Kasumi-1 (cell line): ENCODE measurements at places on chromosomes 13 and 19.
A peak's percentile ranks its signal among the peaks of the same experiment; 100 is the strongest.

DNA sequence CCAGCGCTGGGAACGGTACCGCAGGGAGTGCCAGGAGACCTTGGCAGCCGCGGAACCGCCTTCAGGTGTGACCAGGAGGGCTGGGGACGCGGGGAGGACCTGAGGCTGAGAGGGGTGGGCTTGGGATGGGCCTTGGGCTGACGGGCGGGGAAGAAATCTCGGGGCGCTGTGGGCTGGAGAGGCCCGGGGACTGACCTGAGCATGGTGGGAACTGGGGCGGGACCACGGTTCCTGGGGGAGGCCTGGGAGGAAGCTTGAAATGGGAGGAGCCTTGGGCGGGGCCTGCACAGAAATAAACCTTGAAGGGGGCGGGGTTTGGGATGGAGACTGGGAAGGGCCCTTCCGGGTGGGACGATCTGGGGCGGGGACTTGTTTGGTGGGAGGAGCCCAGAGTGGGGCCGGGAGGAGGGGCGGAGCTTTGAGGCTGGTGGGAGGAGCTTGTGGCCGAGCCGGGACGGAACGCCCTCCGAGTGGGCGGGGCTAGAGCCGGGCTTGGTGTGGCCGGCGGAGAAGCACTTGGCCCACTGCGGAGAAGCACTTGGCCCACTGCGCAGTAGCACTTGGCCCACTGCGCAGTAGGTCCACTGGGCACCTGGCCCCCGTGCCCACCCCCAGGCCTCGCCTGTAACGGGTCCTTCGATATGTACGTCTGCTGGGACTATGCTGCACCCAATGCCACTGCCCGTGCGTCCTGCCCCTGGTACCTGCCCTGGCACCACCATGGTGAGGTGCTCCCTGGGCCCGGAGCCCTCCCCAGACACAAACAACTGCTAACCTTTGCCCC, 2.8 kb downstream of the GIPR start:
- peak; percentile 71 for DNase-seq

- no peak for DNase-seq
Measured at GRCh38 chr19:29971648-29972047, 29.6 kb downstream of the URI1 start.

GRCh38 chr19:48645620-48646000, 377 bp downstream of the CA11 start:
- no peak for DNase-seq

DNA sequence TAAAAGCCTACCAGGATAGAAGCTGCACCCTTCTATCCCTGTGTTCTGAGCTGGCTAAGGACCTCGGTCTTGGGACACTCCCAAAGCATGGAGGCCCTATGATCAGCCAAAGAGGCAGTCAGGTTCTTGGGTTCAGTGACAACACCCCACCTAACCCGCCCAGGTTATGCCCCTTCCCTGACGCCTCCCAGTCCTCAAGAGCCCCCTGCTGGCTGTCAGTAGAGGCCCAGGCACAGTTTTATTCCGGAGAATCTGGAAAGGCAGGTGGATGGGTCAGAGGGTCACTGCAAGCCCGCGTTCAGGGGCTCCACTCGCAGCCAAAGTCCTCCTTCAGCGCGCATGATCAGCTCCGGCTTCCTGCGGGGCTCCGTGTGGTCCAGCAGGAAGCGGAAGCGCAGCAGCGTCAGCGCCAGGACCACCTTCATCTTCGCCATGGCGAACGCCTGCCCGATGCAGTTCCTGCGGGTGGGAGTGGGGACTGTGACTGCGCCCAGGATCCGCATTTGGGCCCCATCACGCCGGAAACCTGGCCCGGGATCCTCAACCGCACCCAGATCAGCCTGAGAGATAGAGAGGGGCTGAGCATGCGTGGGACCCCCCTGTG, 22.3 kb downstream of the OR10H3 start:
- no peak for DNase-seq

DNA sequence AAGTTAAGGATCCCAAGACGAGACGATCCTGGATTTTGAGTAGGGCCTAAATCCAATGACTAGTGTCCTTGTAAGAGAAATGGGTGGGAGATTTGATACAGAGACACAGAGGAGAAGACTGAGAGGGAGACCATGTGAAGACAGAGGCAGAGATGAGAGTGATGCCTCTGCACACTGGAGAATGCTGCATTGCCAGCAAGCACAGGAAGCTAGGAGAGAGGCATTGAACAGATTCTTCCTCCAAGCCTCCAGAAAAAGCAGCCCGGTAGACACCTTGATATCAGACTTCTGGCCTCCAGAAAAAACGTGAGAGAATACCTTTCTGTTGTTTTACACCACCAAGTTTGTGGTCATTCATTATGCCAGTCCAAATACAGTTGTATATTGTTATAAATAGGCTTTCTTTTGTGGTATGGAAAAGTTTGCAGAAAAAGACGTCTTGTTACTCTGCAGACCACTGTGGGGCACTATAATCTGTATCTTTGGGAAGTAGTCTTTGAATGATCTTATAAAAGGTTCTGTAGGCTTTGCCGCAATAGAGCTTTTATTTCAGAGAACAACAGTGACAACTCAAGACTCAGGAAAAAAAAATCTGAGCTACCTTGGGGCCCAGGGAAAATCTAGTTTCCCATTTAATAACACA, 17.9 kb upstream of the RFC3 start:
- peak; percentile 24 for DNase-seq

GRCh38 chr19:46326608-46327007, 20.3 kb upstream of the PPP5C start:
- DNase-seq, result no peak

DNA sequence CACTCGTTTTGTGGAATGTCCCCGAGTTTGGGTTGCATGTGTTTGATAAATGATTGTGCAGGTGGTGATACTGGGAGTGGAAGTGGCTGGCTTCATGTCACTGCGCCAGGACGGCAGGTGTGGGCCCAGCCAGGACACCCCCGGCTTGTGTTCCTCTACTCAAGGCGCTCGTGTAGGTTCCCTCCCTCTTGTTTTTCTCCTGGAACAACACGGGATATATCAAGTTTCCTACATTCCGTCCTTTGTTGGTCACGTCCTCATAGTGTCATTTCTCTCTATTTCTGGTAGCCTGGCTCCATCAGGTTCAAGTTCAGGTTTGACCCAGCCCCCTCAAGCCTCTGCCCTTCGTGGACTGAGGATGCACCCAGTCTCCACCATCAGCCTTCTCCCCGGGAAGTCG, 16.3 kb downstream of the IL17D start:
- no peak for DNase-seq

GRCh38 chr19:21505459-21506451, at the start of gene ZNF429:
Gene ZNF429 (plus strand): TSS chr19:21505602. CDS start chr19:21505772, 170 bp downstream.
- peak; percentile 97 for DNase-seq

- peak; percentile 79 for DNase-seq
Measured at GRCh38 chr19:10270616-10271394, at the start of gene ICAM1. Gene ICAM1 (plus strand): TSS chr19:10271120. CDS start chr19:10271160, 40 bp downstream.

DNA sequence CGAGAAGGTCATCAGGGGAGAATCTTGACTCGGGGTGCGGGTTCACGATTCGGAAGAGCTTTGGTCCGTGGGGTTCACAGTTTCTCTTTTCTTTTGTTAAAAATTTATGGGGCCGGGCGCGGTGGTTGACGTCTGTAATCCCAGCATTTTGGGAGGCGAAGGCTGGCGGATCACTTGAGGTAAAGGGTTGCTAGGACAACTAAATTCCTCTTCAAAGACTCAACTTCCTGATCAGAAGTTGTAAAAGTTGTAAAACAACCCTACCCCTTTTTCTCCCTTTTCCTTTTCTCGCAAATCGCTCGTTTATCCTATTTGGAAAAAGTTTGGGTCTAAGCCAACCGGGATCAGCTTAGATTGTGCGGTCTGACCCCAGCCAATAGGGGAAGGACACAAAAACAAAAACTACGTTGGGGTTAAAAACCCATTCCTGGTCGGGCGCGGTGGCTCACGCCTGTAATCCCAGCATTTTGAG, 673 bp downstream of the ZNF486 start:
- DNase-seq, result no peak

DNA sequence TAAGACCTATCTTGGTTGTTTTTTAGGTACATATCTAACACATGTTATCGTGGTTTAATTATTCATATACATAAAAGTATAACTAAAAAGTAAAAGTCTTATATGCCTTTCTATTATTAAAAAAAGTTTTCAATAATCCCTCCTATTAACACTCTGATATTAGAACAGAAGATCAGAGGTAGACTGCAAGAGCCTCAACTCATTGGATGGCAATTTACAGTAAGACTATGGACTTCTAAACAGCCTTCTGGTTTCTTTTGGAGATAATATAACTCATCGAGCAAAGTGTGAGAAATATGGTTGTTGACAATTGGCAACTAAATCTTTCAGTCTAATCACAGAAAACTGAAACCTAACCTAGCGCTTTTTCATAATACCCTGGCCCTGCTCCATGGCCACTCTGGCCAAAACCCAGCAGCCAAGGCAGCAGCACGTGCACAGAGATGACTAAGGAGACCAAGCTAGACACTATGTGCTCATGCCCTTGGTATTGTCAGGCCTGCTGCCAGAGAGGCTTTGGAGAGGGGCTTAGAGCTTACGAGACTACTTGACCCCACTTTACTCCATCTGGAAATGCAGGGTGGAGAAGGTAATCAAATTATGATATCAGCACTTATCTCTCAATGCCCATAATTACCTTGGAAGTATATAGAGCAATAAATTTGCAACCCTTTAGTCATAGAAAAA, 40.6 kb upstream of the EEF1AKMT1 start:
- DNase-seq, result no peak

DNA sequence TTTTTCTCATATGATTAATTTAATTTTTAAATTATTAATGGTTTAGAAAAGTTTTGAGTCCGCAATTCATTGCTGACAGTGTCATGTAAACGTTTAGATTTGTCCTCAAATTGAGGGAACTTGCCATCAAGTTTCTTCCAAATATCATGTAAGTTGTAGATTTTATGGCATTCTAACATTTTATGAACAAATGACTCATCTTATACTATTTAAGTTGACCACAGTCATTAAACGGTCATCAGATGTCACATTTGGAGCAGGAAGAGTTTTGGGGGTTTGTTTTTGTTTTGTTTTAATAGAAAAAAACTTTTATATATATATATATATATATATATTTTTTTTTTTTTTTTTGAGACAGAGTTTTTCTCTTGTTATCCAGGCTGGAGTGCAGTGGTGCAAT, 4.3 kb downstream of the ZNF114 start:
- no peak for DNase-seq

DNA sequence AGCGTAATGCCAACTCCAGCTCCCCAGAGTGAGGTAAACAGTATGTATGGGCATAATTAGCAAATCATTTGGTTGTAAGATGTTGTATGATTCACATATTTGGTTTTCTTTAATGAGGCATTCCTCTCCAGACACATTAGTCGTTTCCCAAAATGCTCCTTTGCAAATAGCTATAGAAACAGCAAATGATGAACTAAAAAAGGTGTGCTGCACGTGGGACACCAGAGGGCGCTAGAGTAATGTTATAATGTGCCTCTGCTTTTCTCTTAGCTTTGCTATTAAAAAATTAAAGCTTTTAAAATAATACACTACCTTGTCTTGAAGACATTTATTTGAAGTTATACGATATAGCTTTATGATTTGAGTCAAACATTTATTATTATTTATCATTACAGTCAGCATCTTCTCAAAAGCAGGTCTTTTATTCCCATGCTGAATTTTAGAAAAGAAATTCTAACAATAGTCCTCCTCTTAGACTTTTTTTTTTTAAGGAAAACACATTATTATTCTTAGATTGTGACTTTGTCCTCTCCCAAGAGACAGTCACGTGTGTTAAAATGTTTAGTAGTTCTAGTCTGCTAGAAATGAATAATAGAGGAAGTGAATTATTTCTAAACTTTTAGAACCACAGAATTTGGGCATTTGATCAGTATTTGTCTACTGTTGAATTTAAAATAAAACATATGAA, 121.6 kb upstream of the FRY start:
- DNase-seq, result peak; percentile 23

DNA sequence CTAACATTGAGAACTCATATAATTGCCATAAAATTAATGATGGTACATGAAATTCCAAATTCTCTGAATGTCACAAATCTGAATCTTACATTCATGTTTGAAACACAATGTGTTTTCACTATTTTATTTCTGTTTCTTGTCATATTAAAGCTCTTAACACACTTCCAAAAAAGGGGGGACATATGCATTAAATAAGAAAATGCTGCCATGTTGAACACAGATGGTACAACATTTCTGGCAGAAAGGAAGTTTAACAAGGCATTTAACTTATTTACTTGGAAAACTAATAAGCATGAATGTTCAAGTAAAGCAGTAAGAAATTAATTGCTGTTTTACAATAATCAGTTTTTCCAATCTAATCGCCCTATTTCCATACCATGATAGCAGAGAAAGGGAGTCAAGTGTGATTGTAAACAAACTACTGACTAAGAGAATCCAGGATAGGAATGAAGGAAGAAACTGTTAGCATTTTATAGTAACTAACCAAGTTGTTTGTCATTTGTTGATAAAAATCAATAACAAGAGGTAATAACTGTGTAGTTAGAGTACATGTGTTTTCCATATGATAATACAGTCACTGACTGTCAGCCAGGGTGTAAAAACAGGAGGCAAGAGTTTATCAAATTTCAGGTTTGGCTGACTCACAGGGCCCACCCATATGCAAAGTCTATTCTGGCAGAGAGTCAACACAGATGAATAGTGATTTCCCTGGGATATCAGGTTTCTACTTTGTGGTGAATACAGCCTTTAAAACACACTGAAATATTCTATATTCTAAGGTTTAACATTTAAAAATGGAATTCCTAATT, 5.7 kb upstream of the FOXO1 start:
- DNase-seq, result no peak

DNA sequence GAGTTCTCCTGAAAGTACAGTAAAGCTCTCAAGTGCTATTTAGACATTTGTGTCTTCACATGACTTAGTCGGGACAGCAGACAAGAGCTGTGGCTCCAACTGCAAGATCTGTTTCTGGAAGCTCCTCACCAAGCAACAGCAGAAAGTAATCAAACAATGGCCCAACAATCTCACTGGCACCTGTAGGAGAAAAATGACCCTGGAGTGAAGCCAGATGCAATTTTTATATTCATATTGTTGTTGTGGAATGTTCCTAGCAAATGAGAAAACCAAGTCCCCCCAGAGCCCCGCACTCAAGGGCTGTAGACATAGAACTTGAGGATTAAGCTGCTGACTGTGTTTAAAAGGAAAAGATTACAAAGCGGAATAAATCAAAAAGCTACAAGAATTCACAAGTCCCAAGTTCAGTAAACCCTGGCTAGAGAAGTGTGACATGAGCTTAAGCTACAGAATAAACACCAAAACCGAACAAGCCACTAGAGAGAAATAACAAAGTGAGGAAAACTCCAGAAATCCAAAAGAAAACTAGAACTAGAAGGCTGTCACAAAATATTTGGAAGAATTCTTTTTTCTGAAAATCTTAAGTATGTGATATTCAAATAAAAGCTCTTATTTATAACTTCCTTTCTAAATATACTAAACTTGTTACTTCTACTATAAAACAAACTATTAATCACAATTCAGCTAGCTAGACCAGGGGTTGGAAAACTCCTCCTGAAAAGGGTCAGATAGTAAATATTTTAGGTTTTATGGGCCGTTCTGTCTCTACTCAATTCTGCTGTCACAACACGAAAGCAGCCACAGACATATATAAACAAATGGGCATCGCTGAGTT, 454.5 kb downstream of the SUCLA2 start:
- no peak for DNase-seq

- DNase-seq, result no peak
Measured at GRCh38 chr13:111031531-111031961, 83.6 kb upstream of the ARHGEF7 start.
